ENCODE measurements at places on chromosomes 11 and 22. TPM values are rescaled to one million over a fixed set of nuclear protein-coding genes. Genes with fewer than 3 reads are reported as not detected.

DNA sequence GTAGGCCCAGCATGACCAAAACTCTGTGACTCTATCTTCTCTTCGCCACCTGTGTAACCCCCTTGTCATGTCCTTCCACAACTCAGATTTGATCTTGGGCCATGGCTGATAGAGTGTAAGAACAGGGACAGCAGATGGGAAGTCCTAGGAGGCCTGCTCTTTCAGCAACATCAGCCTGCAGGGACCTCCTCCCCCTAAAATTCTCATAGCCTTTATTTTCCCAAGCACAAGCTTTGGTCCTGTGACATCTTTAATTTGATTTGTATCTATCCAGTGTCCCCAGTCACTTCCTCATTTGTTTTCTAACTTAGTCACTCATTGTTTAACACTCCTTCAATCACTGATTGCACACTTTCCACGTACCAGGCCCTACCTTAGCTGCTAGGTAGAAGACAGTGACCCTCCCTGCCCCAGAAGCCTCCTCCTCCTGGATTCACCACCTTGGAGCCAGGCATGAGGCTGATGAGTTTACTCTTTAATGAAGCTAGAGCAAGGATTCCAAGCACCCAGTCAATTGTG lies 5.3 kb downstream of the UBQLN3 start:
- H3K4me3 ChIP-seq = no peak overlapping the region
- no peak overlapping the region for H3K27ac ChIP-seq
- peaks cover 1% of the 10 kb centered on the region for H3K27me3 ChIP-seq
- peaks cover 12% of the 10 kb centered on the region for H3K4me1 ChIP-seq

- no peaks in the 10 kb centered on the region for H3K36me3 ChIP-seq
- no peak overlapping the region for H3K4me3 ChIP-seq
- H3K4me1 ChIP-seq = no peaks in the 10 kb centered on the region
- DNase-seq = no peak
- H3K27me3 ChIP-seq = no peaks in the 10 kb centered on the region
Observed at GRCh38 chr11:104001561-104002056, 34.8 kb upstream of the DDI1 start.

DNA sequence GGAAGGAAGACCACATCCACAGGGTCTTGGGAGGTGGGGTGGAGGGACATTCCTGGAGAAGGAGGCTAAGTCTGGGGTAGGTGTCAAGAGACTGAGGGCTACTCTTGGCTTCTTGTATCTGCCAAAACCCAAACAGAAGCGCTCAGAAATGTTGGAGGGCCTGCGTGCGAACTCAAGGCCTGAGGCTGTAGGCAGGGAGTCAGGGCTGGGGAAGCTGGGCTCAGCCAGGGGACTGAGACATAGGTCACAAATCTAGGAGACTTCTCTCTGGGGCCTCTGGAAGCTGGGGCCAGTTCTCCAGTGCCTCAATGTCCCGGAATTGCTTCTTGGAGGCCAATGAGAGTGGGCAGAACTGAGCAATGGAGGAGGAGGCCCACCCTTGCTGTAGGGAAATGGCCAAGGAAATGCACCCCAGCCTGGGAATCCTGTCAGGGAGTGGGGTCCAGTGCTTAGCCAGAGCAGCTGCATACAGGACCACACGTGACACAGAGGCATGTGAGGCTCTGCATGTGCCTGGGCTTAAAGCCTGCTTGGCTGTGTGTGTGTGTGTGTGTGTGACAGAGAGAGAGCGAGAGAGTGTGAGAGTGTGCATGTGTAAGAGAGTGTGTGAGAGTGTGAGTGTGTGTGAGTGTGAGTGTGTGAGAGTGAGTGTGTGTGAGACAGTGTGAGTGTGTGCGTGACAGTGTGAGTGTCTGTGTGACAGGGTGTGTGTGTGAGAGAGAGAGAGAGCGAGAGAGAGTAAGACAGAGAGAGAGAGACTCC lies 141.3 kb downstream of the ST3GAL4 start:
- H3K36me3 ChIP-seq = no peaks in the 10 kb centered on the region
- DNase-seq = no peak
- H3K27me3 ChIP-seq = peaks cover 8% of the 10 kb centered on the region
- H3K4me1 ChIP-seq = peaks cover 11% of the 10 kb centered on the region

GRCh38 chr11:123584186-123584585 lies 70.2 kb downstream of the SCN3B start:
- peaks cover 43% of the 10 kb centered on the region for H3K4me1 ChIP-seq
- H3K27ac ChIP-seq = no peak overlapping the region
- H3K36me3 ChIP-seq = peaks cover 29% of the 10 kb centered on the region
- H3K27me3 ChIP-seq = peaks cover 21% of the 10 kb centered on the region
- no peak for DNase-seq

- H3K4me1 ChIP-seq = peaks cover 21% of the 10 kb centered on the region
- H3K27me3 ChIP-seq = peaks cover 22% of the 10 kb centered on the region
- H3K4me3 ChIP-seq = peak overlapping the region; percentile 84
- no peak for DNase-seq
- H3K36me3 ChIP-seq = peaks cover 9% of the 10 kb centered on the region
- no peak overlapping the region for H3K27ac ChIP-seq
Observed at GRCh38 chr11:130160498-130161155, 1.0 kb downstream of the ST14 start.

DNA sequence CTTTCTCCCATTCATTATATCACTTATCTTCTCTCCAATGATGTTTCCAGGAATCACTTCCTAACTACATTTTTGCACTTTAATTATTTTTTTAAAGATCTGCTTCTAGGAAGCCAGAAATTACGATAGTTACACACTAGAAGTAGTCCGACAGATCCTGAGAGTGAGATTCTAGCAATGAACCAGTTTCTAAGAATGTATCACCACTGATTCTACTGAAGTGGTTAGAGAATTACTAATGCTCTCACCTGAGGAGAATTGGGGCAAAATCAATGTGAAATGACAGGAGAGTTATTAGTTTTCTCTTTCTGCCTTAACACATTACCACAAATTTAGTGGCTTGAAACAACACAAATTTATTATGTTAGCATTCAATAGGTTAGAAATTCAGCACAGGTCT lies 241.2 kb downstream of the CASP12 start:
- H3K4me3 ChIP-seq = no peak overlapping the region
- no peaks in the 10 kb centered on the region for H3K4me1 ChIP-seq
- H3K27ac ChIP-seq = no peak overlapping the region
- DNase-seq = no peak

DNA sequence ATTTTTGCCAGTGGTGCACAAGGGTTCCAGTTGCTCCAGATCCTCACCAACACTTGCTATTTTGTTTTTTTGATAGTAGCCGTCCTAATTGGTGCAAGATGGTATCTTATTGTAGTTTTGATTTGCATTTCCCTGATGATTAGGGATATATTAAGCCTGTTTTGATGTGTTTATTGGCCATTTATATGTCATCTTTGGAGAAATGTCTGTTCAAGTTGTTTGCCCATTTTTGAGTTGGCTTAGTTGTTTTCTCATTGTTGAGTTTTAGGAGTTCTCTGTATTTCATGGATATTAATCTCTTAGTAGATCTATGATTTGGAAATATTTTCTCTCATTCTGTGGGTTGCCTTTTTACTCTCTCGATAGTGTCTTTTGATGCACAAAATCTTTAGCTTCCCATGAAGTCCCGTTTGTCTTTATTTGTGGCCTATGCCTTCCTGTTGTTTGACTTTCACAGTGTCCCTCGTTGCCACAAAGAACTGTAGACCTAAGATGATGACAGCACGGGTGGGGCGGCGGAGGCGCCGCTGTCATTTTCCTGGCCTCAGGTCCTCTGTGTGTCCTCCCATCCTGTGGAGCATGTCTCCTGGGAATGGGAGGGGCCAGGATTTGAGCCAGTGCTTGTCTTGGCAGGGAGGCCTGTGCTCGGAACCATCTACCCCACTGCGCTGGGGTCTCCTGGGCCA lies 33.5 kb downstream of the LRP5 start:
- DNase-seq = no peak
- H3K36me3 ChIP-seq = peaks cover 12% of the 10 kb centered on the region
- no peak overlapping the region for H3K4me3 ChIP-seq
- H3K27ac ChIP-seq = no peak overlapping the region
- peaks cover 15% of the 10 kb centered on the region for H3K4me1 ChIP-seq
- H3K27me3 ChIP-seq = peaks cover 13% of the 10 kb centered on the region

- peaks cover 7% of the 10 kb centered on the region for H3K27me3 ChIP-seq
- no peak overlapping the region for H3K27ac ChIP-seq
- H3K4me3 ChIP-seq = peak overlapping the region; percentile 84
- H3K4me1 ChIP-seq = peaks cover 14% of the 10 kb centered on the region
- H3K36me3 ChIP-seq = peaks cover 13% of the 10 kb centered on the region
Observed at GRCh38 chr22:30326255-30326705, 461 bp downstream of the TBC1D10A start.

- H3K27me3 ChIP-seq = peaks cover 1% of the 10 kb centered on the region
- H3K36me3 ChIP-seq = no peaks in the 10 kb centered on the region
- H3K4me3 ChIP-seq = no peak overlapping the region
- DNase-seq = no peak
Observed at GRCh38 chr11:17887779-17888178, 125.1 kb downstream of the SERGEF start.

GRCh38 chr22:23825246-23825905 lies 13.4 kb downstream of the DERL3 start:
- H3K27me3 ChIP-seq = peaks cover 10% of the 10 kb centered on the region
- H3K36me3 ChIP-seq = peaks cover 49% of the 10 kb centered on the region
- DNase-seq = no peak
- H3K4me1 ChIP-seq = peaks cover 4% of the 10 kb centered on the region
- peak overlapping the region; percentile 75 for H3K27ac ChIP-seq
- peak overlapping the region; percentile 39 for H3K4me3 ChIP-seq

- peaks cover 11% of the 10 kb centered on the region for H3K27me3 ChIP-seq
- H3K36me3 ChIP-seq = no peaks in the 10 kb centered on the region
- no peak for DNase-seq
- H3K27ac ChIP-seq = no peak overlapping the region
Observed at GRCh38 chr11:704781-705645, 1.0 kb upstream of the EPS8L2 start.

The PRODH gene
- total RNA-seq = 1.8 TPM

The SLC22A12 gene
- not detected for total RNA-seq

The KCNJ11 gene
- total RNA-seq = 0.46 TPM

The DRD4 gene
- total RNA-seq = 0.33 TPM

The PANX2 gene
- 0.87 TPM for total RNA-seq

The OR8D1 gene
- total RNA-seq = not detected

The P2RY6 gene
- total RNA-seq = 0.74 TPM

The TENM4 gene
- total RNA-seq = 1.8 TPM

The MB gene
- not detected for total RNA-seq

Data from endothelial cell (in vitro differentiated cells).